Right atrium auricular region (tissue), 2 donors: ENCODE measurements at places on chromosomes 5 and 9. TPM values are rescaled to one million over a fixed set of nuclear protein-coding genes. Genes with fewer than 3 reads are reported as not detected.

- DNase-seq = no peak
These were observed 76.7 kb downstream of the ITGA1 start for GRCh38 chr5:52864371-52864770.

- no peak for DNase-seq
These were observed 42.6 kb downstream of the CETN3 start for GRCh38 chr5:90366948-90367347.

DNA sequence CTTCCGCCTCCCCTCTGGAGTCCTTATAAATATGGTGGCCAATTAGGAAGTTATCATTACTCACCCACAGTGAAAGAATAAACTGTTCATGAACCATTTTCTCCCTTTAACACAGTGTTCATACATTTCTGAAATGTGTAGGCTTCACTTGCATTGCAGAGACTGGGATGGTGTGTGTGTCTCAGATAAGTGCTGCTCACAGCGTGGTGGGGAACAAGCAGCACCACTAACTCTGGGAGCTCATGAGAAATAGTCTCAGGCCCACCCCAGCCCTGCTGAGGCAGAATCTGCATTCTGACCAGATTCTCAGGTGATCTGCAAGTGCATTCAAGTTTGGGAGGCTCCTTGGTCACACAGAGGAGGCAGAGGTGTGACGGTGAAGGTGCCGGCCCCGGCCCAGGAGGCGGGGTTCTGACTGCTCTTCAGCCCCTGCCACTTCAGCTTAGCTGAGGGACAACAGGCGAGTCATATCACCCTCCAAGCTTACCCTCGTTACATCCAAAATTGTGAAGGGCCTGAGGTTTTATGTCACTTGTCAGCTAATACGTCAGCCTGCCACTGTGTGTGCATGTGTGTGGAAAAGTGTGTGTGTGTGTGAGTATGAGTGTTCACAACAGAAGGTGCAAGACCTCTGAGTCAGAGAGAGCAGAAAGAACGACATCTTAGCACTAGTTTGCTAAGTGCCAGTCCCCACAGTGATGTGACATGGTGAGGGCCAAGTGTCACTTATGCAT lies 34.7 kb downstream of the DAP start:
- no peak for DNase-seq

GRCh38 chr5:9861666-9862256 lies 231.6 kb upstream of the TAS2R1 start:
- DNase-seq = no peak

DNA sequence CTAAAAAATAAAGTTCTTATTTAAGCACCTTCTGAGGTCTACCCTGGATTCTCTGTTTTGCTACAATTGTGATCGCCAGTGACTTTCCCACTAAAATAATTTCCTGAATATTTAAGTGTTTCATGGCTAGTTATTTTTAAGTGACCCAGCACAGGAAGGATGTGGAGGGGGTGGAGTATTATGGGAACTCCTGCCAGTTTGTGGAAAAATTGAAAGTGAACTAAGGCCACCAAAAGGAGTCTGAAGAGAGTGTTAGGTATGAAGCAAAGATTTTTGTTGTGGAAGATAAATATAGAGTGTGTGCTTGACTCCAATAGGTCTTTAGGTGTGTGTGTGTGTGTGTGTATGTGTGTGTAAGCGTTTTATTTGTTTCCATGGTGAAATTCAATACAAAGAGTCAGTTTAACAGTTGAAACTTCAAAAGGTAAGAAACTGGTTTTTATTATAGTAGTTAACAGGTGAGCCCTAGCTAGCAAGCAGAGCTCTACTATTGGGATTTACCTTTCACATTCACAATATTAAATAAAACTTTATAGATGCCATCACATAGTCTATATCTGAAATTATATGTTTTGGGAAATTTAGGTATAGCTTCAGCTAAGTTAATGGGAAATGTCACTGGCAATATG lies 25.6 kb downstream of the RASGRF2 start:
- no peak for DNase-seq

DNA sequence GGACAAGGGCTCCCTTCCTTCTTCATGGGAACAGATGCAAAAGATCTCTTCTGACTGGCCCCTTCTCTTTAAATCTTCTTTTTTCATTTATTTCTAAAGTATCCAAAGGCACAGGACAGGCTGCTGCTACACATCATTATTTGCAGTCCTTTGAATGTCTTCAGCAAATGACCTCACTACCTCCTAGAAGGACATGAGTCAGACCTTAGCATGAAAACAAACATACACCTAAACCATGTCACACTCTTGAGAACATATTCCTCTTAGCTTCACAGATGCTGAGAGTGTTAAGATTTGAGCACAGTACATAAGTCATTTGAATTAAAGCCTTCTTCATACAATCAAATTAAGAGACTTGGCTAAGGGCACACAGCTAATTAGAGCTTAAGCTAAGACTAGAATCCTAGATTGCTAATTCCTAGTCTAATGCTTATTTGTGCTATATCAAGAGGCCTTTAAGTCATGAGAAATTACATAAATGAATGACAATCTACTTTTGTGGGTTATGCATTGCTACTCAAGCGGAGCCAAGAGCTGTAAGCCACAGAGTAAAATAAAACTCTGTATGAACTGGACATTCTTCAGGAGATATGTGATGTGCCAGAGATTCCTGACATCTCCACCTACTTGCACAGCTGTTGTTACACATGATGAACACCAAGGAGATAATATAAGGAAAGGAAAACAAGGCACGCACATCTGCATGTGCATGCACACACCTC lies 109.1 kb upstream of the PTGER4 start:
- DNase-seq = no peak

GRCh38 chr9:29233193-29233592 lies 1659.9 kb upstream of the C9orf72 start:
- DNase-seq = no peak

VCAN gene
- 139 TPM for total RNA-seq

IQGAP2 gene
- 12.3 TPM for total RNA-seq

JAKMIP2 gene
- 0.16 TPM for total RNA-seq

BSPRY gene
- total RNA-seq = 0.48 TPM

GKAP1 gene
- total RNA-seq = 12.5 TPM

LMAN2 gene
- total RNA-seq = 134 TPM

SLC27A6 gene
- total RNA-seq = 50.6 TPM
